ENCODE measurements at places on chromosomes 3 and 15.

- no peak for DNase-seq
Measured at GRCh38 chr3:151404316-151404715, 19.8 kb upstream of the P2RY12 start.

- no peak for DNase-seq
Measured at GRCh38 chr15:58330741-58331559, 100.8 kb upstream of the LIPC start.

DNA sequence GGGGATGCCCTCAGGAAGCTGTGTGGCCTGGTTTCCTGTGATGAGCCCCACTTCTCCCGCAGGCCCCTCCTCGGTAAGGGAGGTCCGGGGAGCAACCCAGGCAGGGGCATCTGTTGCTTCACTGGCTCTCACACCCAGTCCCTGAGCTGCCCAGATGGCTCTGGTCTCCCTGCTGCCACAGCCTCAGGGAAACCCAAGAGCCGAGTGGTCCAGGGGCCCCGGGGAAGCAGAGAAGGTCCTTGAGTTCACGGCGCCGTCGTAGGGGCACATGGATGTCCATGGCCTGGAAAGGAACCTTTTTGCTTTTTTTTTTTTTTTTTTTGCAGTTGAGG is 13.3 kb upstream of the LRRC15 start:
- no peak for DNase-seq

DNA sequence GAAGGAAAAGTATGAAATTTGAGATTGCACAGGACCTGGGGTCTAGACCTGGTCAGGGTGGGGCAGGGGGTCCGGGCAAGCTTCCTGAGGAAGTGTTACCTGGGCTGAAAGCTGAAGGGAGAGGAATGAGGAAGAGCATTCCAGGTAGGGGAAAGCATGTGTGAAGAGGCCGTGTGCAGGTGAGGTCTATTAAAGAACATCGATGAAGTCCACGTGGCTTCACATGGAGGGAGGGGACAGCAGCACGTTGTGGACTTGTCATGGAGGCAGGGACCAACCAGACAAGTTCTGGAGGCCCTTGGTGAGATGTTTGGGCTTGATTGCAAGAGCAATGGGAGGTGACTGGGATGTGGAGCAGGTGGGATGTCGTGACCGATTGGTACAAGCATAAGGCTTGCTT is 47.1 kb downstream of the IDH2 start:
- DNase-seq = no peak

GRCh38 chr15:93070551-93071296 is 18.3 kb downstream of the RGMA start:
- DNase-seq = no peak

- no peak for DNase-seq
Measured at GRCh38 chr3:184085389-184085852, 11.4 kb upstream of the HTR3E start.

- no peak for DNase-seq
Measured at GRCh38 chr15:88098361-88098760, 158.2 kb downstream of the NTRK3 start.

GRCh38 chr3:155701882-155702465 is 42.9 kb downstream of the PLCH1 start:
- DNase-seq = peak; percentile 90

DNA sequence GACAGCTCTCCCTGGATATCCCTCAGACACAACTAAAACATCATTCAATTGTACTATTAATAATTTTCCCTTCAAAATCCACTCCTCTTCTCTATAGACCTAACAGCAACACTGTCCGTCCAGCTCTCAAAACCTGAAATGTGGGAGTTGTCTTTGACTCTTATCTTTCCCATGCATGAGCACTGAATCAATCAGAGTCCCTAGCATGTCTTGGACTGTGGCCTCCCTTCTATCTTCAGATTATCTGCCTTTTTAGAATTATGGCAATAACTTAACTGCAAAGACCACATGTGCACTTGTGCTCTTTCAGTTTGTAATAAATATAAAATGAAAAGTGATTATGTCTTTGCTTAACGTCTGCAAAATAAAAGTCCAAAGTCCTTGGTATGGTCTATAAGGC is 107.0 kb downstream of the UBE3A start:
- no peak for DNase-seq

DNA sequence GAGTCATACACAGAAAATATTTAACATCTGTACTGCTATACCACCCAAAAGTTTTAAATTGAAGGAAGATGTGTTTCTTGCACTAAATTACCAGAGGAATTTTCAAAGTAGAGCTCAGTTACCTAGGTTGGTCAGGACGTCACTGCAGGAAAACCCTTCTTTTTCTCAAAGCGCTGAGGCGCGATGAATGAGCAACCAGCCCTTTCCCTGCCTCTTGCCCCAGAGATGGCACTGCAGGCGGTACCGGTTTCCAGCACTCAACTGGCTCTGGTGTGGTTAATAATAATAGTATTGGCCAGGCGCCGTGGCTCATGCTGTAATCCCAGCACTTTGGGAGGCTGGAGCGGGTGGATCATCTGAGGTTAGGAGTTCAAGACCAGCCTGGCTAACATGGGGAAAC is 49.3 kb downstream of the HES1 start:
- no peak for DNase-seq

GRCh38 chr3:71710906-71711494 is 14.2 kb downstream of the EIF4E3 start:
- DNase-seq = peak; percentile 57

DNA sequence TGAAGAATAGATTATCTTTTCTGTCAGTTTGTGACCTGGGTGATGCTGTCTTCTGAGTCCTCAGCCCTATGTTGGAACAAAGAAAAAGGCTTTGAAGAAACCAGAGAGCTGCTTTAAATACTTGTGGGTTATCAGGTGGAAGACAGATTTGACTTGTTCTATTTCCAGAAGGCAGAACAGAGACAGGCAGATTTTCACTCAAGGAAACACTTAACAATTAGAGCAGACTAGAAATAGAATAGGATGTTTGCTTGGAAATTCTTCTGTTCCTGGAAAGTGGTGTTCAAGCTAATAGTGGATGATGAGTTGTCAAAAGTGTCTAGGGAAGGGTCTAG is 219.4 kb downstream of the UBE2E2 start:
- no peak for DNase-seq

GRCh38 chr15:92519709-92520108 is 126.0 kb downstream of the ST8SIA2 start:
- no peak for DNase-seq

DNA sequence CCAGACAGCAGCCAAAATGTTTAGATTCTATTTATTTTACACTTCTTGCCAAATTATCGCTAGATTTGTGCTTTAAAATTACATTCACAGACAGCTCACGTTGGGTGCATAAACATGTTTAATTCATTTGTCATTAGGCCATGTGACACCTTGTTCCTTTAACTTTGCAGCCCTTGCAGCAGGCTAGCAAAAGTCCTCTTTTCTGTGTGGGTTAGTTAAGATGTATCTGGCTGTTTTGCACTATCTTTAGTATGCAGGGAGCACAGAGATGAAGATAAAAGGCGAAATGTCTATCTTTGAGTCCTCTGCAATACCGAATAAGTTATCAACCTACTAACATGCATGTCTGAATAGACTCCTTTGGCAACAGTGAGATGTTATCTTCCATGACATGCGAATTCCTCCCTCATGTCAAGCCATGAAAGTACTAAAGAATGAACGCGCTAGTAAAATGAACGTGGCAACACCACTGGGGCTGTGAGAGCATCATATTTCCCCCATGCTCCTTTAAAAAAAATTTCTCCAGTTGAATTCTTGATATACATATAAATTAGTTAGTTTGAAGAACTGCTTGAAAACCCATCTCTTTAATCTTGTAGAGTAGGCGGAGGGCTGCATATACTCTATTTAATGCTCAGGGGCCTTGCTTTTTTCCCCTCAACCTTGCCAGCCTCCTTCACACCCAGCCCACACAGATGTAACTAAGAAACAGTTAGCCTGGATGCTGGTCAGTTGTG is 620.4 kb upstream of the NR2F2 start:
- no peak for DNase-seq

GRCh38 chr3:111582120-111582474 is 13.0 kb downstream of the ZBED2 start:
- no peak for DNase-seq
